ENCODE measurements at places on chromosomes 11 and 22. TPM values are rescaled to one million over a fixed set of nuclear protein-coding genes. Genes with fewer than 3 reads are reported as not detected.

The RIC3 gene
- 2.5 TPM for total RNA-seq

The MMP8 gene
- total RNA-seq, result not detected

The ACER3 gene
- 18.7 TPM for total RNA-seq

The ALX4 gene
- 4.1 TPM for total RNA-seq

The AIFM3 gene
- 4.8 TPM for total RNA-seq

The CBLIF gene
- not detected for total RNA-seq

The KCTD14 gene
- 1.4 TPM for total RNA-seq

The AGBL2 gene
- 1.2 TPM for total RNA-seq

The SUSD2 gene
- total RNA-seq, result 49.5 TPM

The OR52E6 gene
- not detected for total RNA-seq

The GPHA2 gene
- not detected for total RNA-seq

The SLC25A18 gene
- total RNA-seq, result 0.06 TPM

The ELMOD1 gene
- total RNA-seq, result 0.15 TPM

The NEFH gene
- total RNA-seq, result 0.07 TPM

The MS4A14 gene
- not detected for total RNA-seq

The HOATZ gene
- not detected for total RNA-seq

The CD3G gene
- total RNA-seq, result not detected

The OR51B2 gene
- total RNA-seq, result not detected

The PPP2R1B gene
- 14.1 TPM for total RNA-seq

The KDM2A gene
- total RNA-seq, result 49.0 TPM

The ANO5 gene
- 0.89 TPM for total RNA-seq

The FOSL1 gene
- 202 TPM for total RNA-seq

The ART1 gene
- total RNA-seq, result not detected

The SOX6 gene
- total RNA-seq, result not detected

The SEPTIN3 gene
- total RNA-seq, result 1.2 TPM

The NRXN2 gene
- total RNA-seq, result 0.08 TPM

The RTN4R gene
- total RNA-seq, result 5.6 TPM

The TNNI2 gene
- total RNA-seq, result not detected

The APOA1 gene
- 0.10 TPM for total RNA-seq

The SLC6A5 gene
- not detected for total RNA-seq

The NPAS4 gene
- not detected for total RNA-seq

The ACR gene
- not detected for total RNA-seq

The OR10D3 gene
- total RNA-seq, result not detected

The C11orf16 gene
- total RNA-seq, result not detected

The VWCE gene
- total RNA-seq, result 0.50 TPM

The TRIM48 gene
- not detected for total RNA-seq

The PNPLA3 gene
- total RNA-seq, result 0.73 TPM

The SERGEF gene
- total RNA-seq, result 14.6 TPM

The CRYBB3 gene
- total RNA-seq, result not detected

The YIF1A gene
- 88.2 TPM for total RNA-seq

The OTOG gene
- not detected for total RNA-seq

The GNAZ gene
- 2.4 TPM for total RNA-seq

The B3GAT3 gene
- total RNA-seq, result 56.9 TPM

The PHLDA2 gene
- 98.6 TPM for total RNA-seq

The CREB3L1 gene
- total RNA-seq, result 5.2 TPM

The DYNC2H1 gene
- total RNA-seq, result 5.9 TPM

The MYRF gene
- total RNA-seq, result 14.8 TPM

The CDC42EP1 gene
- total RNA-seq, result 34.4 TPM

The MMP12 gene
- not detected for total RNA-seq

The MPEG1 gene
- not detected for total RNA-seq

The MLC1 gene
- total RNA-seq, result not detected

The MICAL2 gene
- total RNA-seq, result 90.2 TPM

Measured in A549 treated with RU486 at 1 μM for 4 hours (cell line).